Tibial nerve (tissue), 4 donors: ENCODE measurements at places on chromosomes 13 and 19. TPM values are rescaled to one million over a fixed set of nuclear protein-coding genes. Genes with fewer than 3 reads are reported as not detected.

The SHISA2 gene
- 4.6 TPM for total RNA-seq

DNA sequence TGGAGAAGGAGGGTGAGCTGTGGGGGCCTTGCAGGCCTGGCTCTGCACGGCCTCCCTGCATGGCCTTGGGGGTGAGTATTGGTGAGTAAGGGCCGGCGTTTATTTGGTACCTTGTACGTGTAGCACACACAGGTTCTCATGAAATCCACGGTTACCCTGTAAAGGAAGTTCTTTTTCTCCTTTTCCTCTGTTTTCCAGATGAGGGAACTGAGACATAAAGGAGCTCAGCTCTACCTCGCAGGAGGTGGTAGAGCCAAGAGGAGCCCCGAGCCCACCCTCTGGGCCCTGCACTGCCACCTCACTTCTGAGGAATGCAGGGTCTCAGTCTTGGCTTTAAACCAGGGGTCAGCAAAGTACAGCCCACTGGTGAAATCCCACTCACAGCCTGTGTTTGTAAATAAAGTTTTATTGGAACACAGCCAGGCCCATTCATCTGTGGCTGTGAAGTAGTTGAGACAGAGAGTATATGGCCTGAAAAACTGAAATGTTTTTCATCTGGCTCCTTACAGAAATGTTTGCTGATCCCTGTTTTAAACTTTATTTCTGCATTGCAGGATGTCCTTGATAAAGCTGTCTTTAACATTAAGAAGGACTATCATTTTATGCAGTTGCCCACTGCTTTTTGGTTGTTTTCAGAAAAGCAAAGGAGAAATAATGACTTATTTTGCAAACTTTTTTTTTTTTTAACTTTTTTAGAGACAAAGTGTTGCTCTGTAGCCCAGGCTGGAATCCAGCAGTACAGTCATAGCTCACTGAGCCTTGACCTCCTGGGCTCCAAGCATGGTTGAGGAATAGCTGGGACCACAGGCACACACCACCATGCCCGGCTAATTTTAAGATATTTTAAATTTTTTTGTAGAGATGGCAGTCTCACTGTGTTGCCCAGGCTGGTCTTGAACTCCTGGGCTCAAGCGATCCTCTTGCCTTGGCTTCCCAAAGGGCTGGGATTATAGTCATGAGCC, 6.4 kb downstream of the EPN1 start:
- peaks cover 34% of the 10 kb centered on the region for H3K36me3 ChIP-seq
- peaks cover 45% of the 10 kb centered on the region for H3K4me1 ChIP-seq
- H3K4me3 ChIP-seq, result no peak overlapping the region
- no peaks in the 10 kb centered on the region for H3K27me3 ChIP-seq
- no peak for DNase-seq

The FLT1 gene
- 48.6 TPM for total RNA-seq

GRCh38 chr13:51222037-51222685, at the start of gene FAM124A:
Gene FAM124A, plus strand, starts transcription at chr13:51222398. Its CDS starts 104 bp downstream, at chr13:51222502.
- H3K27ac ChIP-seq, result peak within 1 kb of the TSS; percentile 55
- H3K4me3 ChIP-seq, result peak within 1 kb of the TSS; percentile 91
- DNase-seq, result peak; percentile 9
- H3K36me3 ChIP-seq, result no peaks in the 10 kb centered on the region
- peaks cover 23% of the 10 kb centered on the region for H3K4me1 ChIP-seq

DNA sequence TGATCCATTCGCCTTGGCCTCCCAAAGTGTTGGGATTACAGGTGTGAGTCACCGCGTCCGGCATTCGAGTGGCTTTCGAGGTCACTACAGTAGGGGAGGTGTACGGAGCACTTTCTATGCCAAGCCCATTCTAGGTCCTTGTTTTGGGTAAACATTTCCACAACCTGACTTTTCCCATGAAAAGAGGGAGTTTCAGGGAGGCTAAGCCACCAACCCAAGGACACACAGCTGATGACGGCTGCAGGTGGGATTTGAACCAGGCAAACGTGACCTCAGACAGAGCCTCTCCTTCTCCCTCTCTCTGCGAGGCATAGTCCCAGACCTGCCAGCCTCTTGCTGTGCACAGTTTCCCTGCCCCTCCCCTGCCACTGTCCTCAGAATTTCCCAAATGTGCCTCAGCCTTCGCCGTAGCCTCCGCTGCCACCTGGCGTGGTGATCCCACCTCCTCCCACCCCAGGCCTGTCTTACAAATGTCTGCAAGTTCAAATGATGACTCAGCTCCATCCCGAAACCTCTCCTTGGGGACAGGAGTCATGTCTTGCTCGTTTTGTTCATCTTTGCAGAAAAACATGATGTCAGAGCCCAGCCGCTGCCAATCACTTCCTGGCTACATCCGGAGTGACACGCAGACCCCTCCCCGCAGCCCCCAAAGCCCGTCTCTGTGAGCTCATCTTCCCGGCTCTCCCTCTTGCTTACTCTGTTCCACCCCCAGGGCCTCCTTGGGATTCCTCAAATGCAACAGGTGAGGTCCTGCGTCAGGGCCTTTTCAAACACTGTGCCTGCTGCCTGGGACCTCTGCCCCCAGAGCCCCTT, 6.6 kb upstream of the GADD45B start:
- H3K36me3 ChIP-seq, result no peaks in the 10 kb centered on the region
- no peak for DNase-seq
- no peak overlapping the region for H3K4me3 ChIP-seq
- peaks cover 2% of the 10 kb centered on the region for H3K4me1 ChIP-seq
- no peaks in the 10 kb centered on the region for H3K27me3 ChIP-seq

GRCh38 chr13:41512441-41512840, 55.1 kb downstream of the RGCC start:
- H3K4me3 ChIP-seq, result no peak overlapping the region
- H3K36me3 ChIP-seq, result no peaks in the 10 kb centered on the region
- no peak for DNase-seq
- H3K27me3 ChIP-seq, result no peaks in the 10 kb centered on the region
- no peak overlapping the region for H3K27ac ChIP-seq

The UBE2L5 gene
- total RNA-seq, result not detected

DNA sequence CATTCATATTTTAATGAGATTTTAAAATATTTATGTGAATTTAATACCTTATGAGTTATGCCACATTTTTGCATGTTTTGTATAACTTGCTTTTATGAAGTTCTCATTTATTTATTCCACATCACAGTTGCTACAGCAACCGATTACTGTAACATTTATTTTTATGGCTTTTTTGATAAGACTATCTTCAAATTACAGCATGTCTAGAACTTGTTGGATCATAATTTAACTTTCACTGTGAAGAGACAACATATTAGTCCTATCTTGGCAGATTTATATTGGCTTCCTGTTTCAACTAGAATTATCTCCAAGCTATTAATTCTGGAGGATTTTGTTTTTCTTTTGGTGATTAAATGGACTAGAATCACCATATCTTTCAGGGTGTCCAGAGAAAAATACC, 793.7 kb upstream of the SLITRK5 start:
- no peaks in the 10 kb centered on the region for H3K27me3 ChIP-seq
- H3K36me3 ChIP-seq, result no peaks in the 10 kb centered on the region
- no peaks in the 10 kb centered on the region for H3K4me1 ChIP-seq
- H3K27ac ChIP-seq, result no peak overlapping the region
- H3K4me3 ChIP-seq, result no peak overlapping the region

- H3K4me3 ChIP-seq, result no peak overlapping the region
- no peak for DNase-seq
- no peaks in the 10 kb centered on the region for H3K4me1 ChIP-seq
- H3K27me3 ChIP-seq, result no peaks in the 10 kb centered on the region
- no peak overlapping the region for H3K27ac ChIP-seq
Observed at GRCh38 chr19:55161571-55162322, 4.2 kb upstream of the TNNI3 start.

- H3K27me3 ChIP-seq, result no peaks in the 10 kb centered on the region
- no peak overlapping the region for H3K4me3 ChIP-seq
- H3K36me3 ChIP-seq, result no peaks in the 10 kb centered on the region
- no peak overlapping the region for H3K27ac ChIP-seq
Observed at GRCh38 chr19:3615524-3616135, 9.0 kb upstream of the TBXA2R start.
